Lower leg skin (tissue), 4 donors: ENCODE measurements at places on chromosomes 13 and 19. TPM values are rescaled to one million over a fixed set of nuclear protein-coding genes. Genes with fewer than 3 reads are reported as not detected.

TTYH1 gene
- 12.0 TPM for total RNA-seq

- peak; percentile 45 for DNase-seq
These were observed 140.2 kb downstream of the SOX1 start for GRCh38 chr13:112207129-112207528.

- DNase-seq, result no peak
These were observed 3.8 kb downstream of the ZC3H4 start for GRCh38 chr19:47109541-47110375.

DNA sequence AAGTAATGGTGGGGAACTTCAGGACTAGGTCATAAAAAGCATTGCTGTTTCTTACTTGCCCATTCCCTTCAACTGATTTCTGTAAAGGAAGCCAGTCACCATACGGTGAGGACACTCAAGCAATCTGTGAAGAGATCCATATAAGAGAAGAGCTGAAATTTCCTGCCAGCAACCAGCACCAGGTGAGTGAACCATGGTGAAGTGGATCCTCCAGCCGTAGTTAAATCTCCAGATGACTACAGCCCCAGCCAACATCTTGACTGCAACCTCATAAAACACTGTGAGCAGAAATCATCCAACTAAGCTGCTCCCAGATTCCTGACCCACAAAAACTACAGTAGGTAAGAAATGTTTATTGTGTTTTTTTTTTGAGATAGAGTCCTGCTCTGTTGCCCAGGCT, 3.8 kb upstream of the SLC6A16 start:
- no peak for DNase-seq

GRCh38 chr19:48726556-48726955, 7.0 kb upstream of the MAMSTR start:
- DNase-seq, result no peak
